Right cardiac atrium (tissue), 5 donors: ENCODE measurements at places on chromosomes 4 and X. TPM values are rescaled to one million over a fixed set of nuclear protein-coding genes. Genes with fewer than 3 reads are reported as not detected.

DNA sequence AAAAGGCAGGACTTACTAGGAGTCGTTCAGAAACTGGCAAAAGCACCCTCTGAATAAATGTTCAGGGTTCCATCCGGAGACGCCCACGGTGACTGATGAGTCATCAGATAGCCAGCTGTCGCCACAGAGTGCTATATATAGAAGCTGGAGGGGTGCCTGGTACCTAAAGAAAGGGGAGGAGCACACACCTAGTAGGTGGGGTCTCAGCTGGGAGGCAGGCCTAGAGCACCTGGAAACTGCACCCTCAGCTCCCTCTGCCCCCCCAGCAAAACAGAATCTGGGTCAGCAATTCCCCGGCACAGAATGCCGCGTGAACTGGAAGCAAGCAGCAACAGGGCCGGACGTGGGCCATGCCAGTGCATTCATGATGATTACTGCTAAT, 242.0 kb downstream of the BCOR start:
- no peak for DNase-seq

MAGEA11 gene
- not detected for total RNA-seq

FGFR3 gene
- 9.9 TPM for total RNA-seq

DNA sequence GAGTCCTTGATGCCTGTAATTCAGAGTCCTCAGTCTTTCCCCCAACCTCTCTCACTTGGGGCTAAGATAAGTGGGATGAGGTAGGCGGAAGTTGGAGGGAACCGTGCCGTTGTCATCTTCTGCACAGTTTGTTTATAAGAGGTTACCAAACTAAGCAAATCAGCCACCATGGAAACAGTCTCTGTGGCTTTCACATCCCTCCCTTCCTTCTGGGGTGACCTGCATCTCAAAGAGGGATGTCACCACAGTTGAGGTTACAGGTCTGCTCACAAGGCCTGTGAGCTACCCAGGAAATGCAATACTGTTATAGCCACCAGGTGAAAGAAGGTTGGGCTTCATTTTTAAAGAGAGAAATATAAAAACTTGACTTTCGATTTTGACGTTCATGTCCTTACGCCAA, 26.3 kb downstream of the RTL5 start:
- DNase-seq: no peak

GABRG1 gene
- total RNA-seq: not detected
